H9 (cell line): ENCODE measurements at places on chromosomes 11 and 22.
A peak's percentile ranks its signal among the peaks of the same experiment; 100 is the strongest.

DNA sequence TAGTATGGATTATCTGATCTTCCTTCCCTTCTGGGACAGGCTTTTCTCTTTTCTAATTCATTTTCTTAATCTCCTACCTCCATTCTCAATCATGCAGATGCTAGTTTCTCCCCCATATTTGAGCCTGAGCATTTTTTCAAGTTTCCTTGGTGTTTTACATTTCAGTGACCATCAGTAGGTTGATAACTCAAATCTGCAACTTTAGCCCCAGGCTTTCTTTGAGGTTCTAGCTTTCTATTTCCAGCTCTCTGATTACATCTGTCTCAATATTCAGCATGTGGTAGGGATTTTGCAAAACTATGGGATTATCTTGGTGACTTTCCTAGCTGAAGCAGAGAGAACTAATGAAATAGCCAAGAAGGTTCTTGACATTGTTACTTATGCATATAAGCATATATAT lies 67.8 kb downstream of the ARHGEF12 start:
- no peak for DNase-seq
- no peaks in the 10 kb centered on the region for H3K36me3 ChIP-seq
- no peak overlapping the region for H3K27ac ChIP-seq
- no peaks in the 10 kb centered on the region for H3K27me3 ChIP-seq

- no peak overlapping the region for H3K27ac ChIP-seq
- H3K27me3 ChIP-seq, result no peaks in the 10 kb centered on the region; the same call in 1 of the 2 replicates
- H3K4me3 ChIP-seq, result no peak overlapping the region
- no peaks in the 10 kb centered on the region for H3K4me1 ChIP-seq
- H3K36me3 ChIP-seq, result peaks cover 9% of the 10 kb centered on the region
Measured at GRCh38 chr22:18103527-18104269, 6.9 kb upstream of the TUBA8 start.

- no peaks in the 10 kb centered on the region; the same call in 1 of the 2 replicates for H3K4me1 ChIP-seq
- H3K36me3 ChIP-seq, result no peaks in the 10 kb centered on the region
Measured at GRCh38 chr11:131486100-131486499, 115.7 kb downstream of the NTM start.

DNA sequence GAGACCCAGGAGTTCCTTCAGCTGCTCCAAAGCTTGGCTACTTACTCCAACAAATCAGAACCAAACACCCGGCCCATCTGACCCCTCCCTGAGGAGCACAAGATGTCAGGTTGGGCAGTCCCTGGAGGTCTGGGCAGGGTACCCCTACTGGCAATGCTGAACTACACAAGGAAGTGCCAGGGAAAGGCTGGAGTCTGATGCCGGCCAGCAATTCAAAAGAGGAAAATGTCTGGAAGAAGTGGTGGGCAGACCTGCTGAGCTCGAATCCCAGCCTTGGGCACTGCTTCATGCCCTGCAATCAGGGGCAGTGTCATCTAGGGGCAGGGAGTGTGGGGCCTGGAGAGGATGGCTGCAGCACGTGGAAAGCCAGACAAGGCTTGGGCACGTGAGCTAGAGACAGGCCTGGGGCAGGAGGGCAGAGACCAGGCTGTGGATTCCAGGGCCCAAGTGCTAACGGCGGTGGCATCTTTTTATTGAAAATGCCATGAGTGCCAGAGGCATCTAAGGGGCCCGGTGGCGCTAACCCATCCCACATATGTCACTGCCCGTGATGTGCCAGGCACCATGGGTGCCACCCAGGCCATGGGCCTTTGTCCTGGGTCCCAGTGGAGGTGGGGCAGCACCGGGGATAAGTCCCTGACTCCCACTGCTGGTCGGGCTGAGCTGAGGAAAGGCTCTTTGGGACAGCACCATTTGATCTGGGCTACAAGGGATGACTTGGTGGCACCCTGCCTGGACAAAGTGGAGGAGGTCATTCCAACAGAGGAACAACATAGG lies 97.9 kb upstream of the PITPNB start:
- DNase-seq, result no peak
- no peak overlapping the region for H3K4me3 ChIP-seq
- H3K27me3 ChIP-seq, result no peaks in the 10 kb centered on the region
- no peaks in the 10 kb centered on the region for H3K4me1 ChIP-seq

GRCh38 chr11:112334381-112334780 lies 73.7 kb upstream of the PLET1 start:
- H3K4me1 ChIP-seq, result no peaks in the 10 kb centered on the region
- H3K36me3 ChIP-seq, result no peaks in the 10 kb centered on the region
- no peak overlapping the region for H3K27ac ChIP-seq
- H3K4me3 ChIP-seq, result no peak overlapping the region
- no peaks in the 10 kb centered on the region for H3K27me3 ChIP-seq

DNA sequence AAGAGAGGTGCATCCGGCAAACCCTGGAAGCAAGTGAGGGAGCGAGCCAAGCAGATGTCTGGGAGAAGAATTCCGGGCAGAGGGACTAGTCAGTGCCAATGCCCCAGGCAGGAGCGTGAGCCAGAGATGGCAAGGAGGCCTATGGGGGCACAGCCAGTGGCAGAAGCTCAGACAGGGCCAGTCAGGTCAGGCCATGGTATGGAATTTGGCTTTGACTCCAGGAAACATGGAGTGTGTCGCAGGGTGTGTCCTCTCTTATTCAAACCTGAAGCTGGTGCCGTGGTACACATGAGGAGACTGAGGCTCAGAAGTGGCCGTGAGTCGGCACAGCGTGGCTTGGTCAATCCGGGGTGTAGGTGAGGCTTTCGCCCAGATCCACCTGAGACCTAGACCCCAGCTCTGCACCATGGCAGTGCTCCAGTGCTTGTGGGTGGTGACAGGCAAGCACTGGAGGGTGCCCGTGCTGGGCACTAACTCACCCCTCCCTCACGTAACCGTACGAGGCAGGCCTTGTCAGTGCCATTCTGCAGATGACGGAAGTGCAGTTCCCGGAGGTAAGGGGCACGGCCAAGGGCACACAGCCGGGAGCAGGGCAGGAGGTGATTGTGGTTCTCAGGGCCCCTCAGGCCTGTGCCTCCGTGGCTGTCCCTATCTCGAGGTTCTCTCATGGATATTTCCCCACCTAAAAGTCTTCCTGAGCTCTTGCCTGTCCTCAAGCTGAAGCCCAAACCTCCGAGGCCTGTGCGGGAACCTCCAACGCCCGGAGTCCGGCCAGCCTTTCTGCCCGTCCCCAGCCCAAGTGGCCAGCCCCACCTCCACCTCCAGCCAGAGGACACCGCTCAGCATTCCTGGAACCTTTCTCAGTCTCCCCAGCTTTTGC lies 10.6 kb upstream of the SPI1 start:
- no peaks in the 10 kb centered on the region for H3K36me3 ChIP-seq
- H3K4me1 ChIP-seq, result no peaks in the 10 kb centered on the region
- H3K27ac ChIP-seq, result no peak overlapping the region
- H3K4me3 ChIP-seq, result no peak overlapping the region
- DNase-seq, result no peak

DNA sequence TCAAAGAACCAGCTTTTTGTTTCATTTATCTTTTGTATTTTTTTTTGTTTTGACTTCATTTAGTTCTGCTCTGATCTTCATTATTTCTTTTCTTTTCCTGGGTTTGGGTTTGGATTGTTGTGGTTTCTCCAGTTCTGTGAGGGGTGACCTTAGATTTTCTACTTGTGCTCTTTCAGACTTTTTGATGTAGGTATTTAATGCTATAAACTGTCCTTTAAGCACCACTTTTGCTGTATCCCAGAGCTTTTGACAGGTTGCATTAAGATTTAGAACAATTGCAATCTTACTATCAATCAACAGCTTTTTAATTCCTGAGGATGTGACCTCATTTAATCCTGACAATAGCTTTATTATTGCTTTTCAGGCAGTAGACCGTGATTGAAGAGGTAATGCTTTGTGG lies 94.3 kb downstream of the ZNF280B start:
- no peaks in the 10 kb centered on the region for H3K36me3 ChIP-seq
- H3K27ac ChIP-seq, result no peak overlapping the region
- H3K27me3 ChIP-seq, result peaks cover 57% of the 10 kb centered on the region
- H3K4me3 ChIP-seq, result no peak overlapping the region

DNA sequence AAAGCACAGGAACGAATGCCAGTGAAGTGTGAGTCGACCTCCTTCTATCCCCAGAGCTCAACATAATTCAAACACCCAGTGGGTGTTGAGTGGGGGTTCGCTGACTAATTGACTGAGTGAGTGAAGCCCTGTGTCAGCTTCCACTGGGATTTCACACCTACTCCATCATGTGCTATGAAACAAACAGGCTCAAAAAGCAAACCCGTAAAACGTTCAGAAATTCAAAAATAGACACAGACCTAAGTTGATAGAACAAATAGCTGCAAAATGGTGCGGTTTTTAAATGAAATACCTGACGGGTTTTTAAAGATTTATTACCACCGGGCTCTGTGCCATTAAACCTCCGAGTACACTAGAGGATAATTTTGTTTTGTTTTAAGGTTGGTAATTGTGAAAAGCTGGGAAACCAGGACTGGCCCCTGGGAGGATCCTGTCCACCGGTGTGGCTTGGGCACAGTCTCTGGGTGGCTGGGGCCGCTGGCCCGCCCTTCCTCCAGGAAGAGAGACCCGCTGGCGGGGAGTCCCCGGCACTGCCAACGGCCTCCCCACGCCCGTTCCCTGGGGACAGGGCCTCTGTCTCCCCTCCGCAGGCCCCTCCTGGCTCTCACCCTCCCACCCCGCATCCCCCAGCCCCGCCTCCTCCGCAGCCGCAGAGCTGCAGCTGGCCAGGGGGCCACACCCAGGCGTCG lies 13.6 kb downstream of the KCNJ5 start:
- DNase-seq, result peak; percentile 57
- H3K27me3 ChIP-seq, result peaks cover 60% of the 10 kb centered on the region
- H3K4me1 ChIP-seq, result peaks cover 2% of the 10 kb centered on the region; the same call in 1 of the 2 replicates
- no peak overlapping the region for H3K27ac ChIP-seq
- H3K4me3 ChIP-seq, result peak overlapping the region; percentile 71
- H3K36me3 ChIP-seq, result no peaks in the 10 kb centered on the region

- peaks cover 26% of the 10 kb centered on the region for H3K36me3 ChIP-seq
- no peak for DNase-seq
- H3K27ac ChIP-seq, result no peak overlapping the region
- no peaks in the 10 kb centered on the region for H3K27me3 ChIP-seq
Measured at GRCh38 chr22:40405178-40406062, 35.0 kb downstream of the SGSM3 start.

DNA sequence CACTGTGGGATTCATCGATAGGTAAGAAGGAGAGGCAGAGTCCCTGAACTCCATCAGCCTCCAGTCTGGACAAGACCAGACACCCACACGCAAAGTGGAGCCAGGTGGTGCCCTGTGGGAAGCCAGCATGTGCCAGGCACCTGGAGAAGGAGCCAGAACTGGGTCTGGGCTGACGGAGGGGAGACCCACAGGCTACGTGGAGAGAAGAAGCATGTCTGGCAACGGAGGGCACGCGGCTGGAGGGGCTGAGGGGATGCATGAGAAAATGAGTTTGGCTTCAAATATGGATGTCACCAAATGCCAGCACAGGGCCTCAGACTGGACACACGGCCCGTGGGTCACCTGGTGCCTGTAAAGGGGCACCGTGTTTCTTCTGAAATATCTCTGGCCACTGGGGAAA lies 55.7 kb downstream of the LINC01488 start:
- H3K4me3 ChIP-seq, result no peak overlapping the region
- H3K27me3 ChIP-seq, result no peaks in the 10 kb centered on the region
- DNase-seq, result no peak
- no peaks in the 10 kb centered on the region for H3K4me1 ChIP-seq
- H3K36me3 ChIP-seq, result no peaks in the 10 kb centered on the region

- H3K36me3 ChIP-seq, result no peaks in the 10 kb centered on the region
- H3K4me1 ChIP-seq, result no peaks in the 10 kb centered on the region
- H3K27me3 ChIP-seq, result no peaks in the 10 kb centered on the region
- no peak overlapping the region for H3K27ac ChIP-seq
- no peak for DNase-seq
Measured at GRCh38 chr22:35484651-35485556, 55.7 kb upstream of the RASD2 start.

GRCh38 chr22:22603470-22603947 lies 40.9 kb upstream of the GGTLC2 start:
- no peaks in the 10 kb centered on the region; the same call in 1 of the 2 replicates for H3K4me1 ChIP-seq
- no peaks in the 10 kb centered on the region for H3K36me3 ChIP-seq

- H3K4me1 ChIP-seq, result no peaks in the 10 kb centered on the region
- DNase-seq, result no peak
- no peak overlapping the region for H3K4me3 ChIP-seq
Measured at GRCh38 chr11:15104166-15104565, 10.6 kb upstream of the INSC start.

GRCh38 chr11:96154802-96155520 lies 188.0 kb downstream of the MAML2 start:
- H3K36me3 ChIP-seq, result no peaks in the 10 kb centered on the region
- no peaks in the 10 kb centered on the region for H3K27me3 ChIP-seq
- H3K4me1 ChIP-seq, result peaks cover 10% of the 10 kb centered on the region; the same call in 1 of the 2 replicates
- no peak for DNase-seq

DNA sequence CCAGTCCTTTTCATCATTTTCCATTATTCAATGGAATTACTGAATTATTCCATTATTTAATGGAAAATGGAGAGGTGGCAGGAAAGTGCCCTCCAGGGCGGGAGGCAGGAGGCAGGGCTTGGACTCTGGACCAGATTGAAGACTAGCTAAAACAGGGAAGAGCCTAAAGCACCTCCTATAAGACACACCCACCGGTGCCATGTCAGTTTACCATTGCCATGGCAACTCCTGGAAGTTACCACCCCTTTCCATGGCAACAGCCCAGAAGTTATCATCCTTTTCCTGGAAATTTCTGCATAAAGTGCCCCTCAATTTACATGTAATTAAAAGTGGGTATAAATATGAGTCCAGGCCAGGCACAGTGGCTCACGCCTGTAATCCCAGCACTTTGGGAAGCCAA lies 443.7 kb downstream of the TBC1D22A start:
- H3K4me1 ChIP-seq, result no peaks in the 10 kb centered on the region
- H3K36me3 ChIP-seq, result peaks cover 34% of the 10 kb centered on the region
- H3K4me3 ChIP-seq, result no peak overlapping the region
- no peaks in the 10 kb centered on the region for H3K27me3 ChIP-seq

GRCh38 chr22:25407226-25407858 lies 157.1 kb upstream of the GRK3 start:
- no peak overlapping the region for H3K27ac ChIP-seq
- no peaks in the 10 kb centered on the region; the same call in 2 of the 3 replicates for H3K36me3 ChIP-seq
- H3K4me3 ChIP-seq, result peak overlapping the region; percentile 19
- no peak for DNase-seq
- peaks cover 11% of the 10 kb centered on the region; the same call in 1 of the 2 replicates for H3K4me1 ChIP-seq
- H3K27me3 ChIP-seq, result no peaks in the 10 kb centered on the region

DNA sequence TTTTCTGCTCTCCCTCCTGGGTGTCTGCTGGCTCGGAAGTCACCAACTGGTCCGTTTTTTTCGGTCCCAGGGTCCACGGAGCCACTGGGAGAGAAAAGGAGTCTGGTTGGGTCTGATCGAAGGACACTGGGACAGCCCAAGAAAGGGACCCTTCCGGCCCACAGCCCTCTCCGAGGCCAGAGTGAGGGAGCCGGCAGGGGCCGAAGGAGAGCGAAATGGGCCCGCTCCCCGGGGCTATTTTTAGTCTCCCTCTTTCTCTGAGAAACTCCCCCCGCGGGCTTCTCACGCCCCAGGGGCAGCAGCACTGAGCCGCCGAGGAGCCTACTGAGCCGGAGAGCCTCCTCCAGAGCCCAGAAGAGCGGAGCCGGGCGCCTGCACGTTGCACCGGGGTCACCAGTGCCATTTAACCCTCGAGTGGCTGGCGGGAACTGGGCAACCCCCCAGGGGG lies 1.9 kb downstream of the ESAM start:
- DNase-seq, result peak; percentile 36
- H3K4me1 ChIP-seq, result no peaks in the 10 kb centered on the region
- H3K27ac ChIP-seq, result no peak overlapping the region
- peaks cover 60% of the 10 kb centered on the region for H3K27me3 ChIP-seq
